ENCODE measurements at places on chromosomes 1 and 21.

DNA sequence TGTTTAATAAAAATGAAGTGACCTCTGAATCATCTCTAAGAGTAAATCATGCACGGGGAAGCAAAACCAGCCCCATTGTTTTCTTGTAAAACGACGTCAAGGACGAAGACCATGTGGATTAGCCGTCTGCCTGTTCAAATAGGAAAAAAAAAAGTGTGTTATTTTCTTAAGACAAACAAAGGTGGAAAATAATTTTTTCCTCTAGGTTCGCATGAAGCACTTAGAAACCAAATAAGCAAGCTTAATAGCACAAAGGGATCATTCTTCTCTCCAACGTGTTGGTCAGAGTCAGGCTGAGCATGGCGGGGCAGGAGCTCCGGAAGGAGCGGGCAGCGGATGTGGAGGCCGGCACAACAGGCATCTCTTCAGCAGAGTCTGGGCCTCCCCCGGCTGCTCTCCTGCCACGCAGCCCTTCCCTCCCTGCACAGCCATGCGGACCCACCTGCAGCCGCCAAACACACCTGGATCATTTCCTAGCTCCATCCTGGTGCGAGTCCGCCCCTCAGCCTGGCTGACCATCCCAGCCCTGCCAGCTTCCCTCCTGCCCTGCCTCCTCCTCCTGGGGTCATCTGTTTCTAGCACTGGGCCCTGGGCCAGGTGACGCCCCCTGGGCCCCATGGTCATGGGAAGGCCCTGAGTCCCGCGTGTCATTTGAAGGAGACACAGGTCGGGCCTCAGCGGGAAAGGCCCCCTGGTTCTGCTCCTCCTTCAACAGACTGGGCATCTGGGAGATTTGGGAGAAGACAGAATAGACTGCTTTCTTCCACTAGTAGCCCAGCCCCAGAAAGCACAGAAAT is 40.2 kb downstream of the MX1 start:
- DNase-seq = no peak

DNA sequence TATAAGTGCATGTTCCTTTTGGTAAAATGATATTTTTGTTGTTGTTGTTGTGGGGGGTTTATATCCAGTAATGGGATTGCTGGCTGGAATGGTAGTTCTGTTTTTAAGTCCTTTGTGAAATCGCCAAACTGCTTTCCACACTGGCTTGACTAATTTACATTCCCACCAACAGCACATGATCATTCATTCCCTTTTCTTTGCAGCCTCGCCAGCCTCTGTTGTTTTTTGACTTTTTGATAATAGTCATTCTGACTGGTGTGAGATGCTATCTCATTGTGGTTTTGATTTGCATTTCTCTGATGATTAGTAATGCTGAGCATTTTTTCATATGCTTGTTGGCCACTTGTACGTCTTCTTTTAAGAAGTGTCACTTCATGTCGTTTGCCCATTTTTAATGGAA is 188.5 kb upstream of the CHRM3 start:
- no peak for DNase-seq

DNA sequence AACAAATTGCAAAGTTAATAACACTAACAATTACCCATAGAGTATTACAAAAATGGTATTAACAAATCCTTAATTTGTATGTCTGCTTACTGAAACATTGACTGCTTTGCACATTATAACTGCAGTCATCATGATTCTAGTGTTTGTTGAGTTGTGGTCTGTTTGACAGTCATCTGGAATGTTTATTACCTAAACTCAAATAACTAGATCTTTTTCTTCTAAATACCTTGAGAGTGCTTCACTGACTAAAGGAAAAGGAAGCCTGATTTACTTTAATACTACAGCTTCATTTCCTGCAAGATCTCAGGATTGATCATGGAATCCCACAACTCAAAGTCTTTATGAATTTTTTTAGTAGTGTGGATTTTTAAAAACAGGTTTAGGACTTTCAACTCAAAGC is 70.0 kb downstream of the HMCN1 start:
- DNase-seq = no peak

DNA sequence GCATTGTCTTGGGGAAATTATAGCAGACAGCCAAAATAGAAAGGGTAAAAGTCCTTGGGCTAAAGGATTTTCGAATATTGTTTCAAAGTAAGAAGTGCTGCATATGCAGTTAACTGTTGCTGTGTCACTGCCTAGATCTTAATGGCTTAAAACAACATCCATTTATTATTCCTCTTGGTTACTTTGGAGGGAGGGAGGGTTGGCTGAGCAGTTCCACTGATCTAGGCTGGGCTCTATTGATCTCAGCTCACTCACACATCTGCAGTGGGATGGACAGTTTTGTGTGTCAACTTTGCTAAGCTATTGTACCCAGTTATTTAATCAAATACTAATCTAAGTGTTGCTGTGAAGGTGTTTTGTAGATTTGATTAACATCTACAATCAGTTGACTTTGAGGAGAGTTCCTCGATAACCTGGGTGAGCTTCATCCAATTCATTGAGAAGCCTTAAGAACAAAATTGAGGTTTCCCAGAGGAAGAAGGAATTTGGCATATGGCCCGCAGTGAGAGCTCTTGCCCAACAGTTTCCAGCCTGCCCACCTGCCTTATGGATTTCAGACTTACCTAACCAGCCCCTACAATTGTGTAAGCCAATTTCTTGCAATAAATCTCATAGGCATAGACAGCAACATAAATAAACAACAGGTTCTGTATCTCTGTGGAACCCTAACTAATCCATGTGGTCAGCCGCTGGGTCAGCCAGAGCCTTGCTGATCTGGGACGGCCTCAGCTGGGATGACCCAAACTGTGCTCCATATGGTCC is 187.3 kb downstream of the AK5 start:
- DNase-seq = no peak

- DNase-seq = peak; percentile 29
Measured at GRCh38 chr1:2801535-2802291, at the start of gene TTC34. TTC34 (minus strand) TSS chr1:2801693; CDS start chr1:2800827, 866 bp downstream.

DNA sequence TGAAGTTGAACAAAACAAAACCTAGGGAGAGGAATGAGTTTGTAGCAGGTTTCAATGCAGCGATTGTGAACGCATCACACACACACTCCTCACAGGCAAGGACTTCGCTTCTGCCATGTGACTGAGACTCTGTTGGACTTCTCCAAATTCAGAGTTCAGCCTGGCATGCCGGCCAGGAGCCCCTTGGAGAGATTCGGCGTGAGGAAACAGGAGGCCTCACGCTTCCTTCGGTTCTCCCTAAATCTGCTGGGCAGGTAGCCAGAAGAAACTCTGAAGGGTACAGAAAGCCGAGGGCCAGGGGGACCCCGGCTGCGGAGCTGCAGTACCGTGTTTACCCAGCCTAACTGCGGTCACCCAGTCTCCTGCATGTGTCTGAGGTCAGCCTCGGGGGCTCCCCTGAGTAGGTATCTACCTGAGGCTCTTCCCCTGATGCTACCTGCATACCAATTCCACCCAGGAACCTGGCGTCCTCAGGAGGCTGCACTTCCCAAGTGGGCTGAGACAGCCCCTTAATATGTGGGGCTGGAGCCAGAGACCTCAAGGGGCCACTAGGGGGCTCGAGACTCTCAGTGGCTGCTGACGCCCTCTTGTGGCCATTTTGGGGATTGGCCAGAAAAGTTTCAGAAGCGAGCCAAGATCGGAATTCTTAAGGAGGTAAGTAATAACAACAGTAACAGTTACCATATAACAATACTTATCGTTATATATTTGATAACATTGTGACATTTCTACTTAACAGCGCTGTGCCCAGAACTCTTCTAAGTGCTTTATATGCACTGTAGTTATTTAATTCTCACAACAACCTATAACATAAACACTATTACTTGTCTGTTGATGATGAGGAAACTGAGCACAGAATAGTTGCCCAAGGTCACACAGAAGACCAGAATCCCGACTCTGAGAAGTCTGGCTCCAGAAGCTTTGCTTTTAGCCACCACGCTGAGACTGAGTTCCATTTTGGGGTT is 2.7 kb upstream of the ANXA9 start:
- DNase-seq = peak; percentile 94

GRCh38 chr1:243343970-243344937 is 88.4 kb downstream of the SDCCAG8 start:
- peak; percentile 64 for DNase-seq

DNA sequence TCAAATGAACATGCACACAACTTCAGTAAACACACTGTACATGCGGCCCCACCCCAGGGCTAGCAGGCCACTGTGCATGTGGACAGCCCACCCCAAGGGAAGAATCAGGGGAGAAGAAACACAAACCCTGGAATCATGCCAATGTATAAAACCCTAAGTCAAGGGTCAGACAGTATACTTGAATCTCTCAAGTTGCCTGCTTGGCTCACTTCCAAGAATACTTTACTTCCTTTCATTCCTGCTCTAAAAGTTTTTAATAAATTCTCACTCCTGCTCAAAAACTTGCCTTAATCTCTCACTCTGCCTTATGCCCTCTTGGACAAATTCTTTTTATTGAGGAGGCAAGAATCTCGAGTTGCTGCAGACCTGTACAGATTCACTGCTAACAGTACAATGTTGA is 231.2 kb upstream of the CACYBP start:
- DNase-seq = no peak

DNA sequence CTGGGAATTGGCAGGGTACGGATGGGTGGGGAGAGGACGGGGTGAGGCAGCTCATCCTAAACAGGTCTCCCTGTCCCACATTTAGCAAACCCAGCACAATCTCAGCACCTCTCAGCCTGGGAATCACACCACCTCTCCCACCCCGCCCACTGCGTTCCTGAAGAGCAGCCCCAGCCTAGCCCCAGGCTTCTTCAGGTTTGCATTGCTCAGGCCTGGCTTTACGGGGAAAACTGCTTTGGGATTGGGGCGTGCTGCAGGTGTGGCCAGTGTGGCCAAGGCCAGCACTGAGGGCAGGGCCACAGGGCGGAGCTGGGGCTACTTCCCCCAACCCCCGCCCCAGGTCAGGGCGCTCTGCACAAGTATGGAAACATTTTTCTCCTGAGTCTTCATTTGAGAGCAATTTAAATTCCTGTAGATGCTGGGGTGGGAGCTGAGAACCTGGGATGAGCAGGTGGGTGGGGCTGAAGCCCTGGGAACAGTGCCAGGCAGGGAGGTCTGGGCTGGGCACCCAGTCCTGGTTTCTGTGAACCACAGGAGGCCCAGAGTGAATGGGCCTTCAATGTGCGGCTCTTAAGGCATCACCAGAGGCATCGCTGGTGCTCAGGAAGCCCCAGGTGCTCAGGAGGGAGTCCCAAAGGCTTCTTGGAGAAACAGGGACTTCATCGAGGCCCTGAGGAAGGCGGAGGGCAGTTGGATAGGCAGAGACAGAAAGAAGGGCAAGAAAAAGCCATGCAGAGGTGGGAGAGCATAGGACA is 24.1 kb downstream of the TNNT2 start:
- DNase-seq = no peak

- no peak for DNase-seq
Measured at GRCh38 chr1:37410815-37411214, 63.6 kb upstream of the ZC3H12A start.

- DNase-seq = no peak
Measured at GRCh38 chr1:56578963-56579875, at the start of gene PLPP3. PLPP3 (minus strand) TSS chr1:56579563; CDS start chr1:56579016, 547 bp downstream.

GRCh38 chr1:112674986-112675727 is 698 bp downstream of the MOV10 start:
- DNase-seq = peak; percentile 21

DNA sequence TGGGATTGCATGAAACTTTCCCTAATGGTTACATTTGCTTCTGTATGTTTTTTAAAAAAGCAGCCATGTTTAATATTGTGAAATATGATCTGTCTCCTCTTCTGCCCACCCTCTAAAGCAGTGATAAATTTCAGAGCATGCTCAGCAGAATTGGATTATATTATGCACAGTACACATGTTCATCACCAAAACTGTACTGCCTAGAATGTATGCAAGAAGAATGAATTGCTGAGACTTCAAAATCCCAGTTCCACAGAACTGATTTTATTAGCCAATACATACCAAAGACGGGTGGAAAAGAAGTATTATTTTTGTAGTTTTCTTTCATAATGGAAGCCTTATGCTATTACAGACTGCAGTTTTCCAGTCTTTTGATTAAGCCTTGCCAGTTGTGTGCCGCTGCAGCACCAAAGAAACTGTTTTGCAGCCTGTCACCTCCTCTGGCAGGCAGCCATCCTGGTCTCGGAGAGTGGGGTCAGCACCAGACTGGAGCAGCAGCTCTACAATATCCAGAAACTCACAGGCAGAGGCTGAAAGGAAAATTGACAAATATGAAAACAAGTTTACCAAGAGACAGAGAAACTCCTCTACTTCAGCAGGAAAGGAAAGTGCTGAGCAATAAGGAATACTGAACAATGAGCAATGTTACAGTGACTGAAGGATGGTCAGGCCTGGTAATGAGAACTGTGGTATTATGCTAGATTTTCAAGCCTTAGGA is 58.1 kb downstream of the LHX4 start:
- DNase-seq = no peak

GRCh38 chr1:109891930-109892329 is 18.7 kb upstream of the CSF1 start:
- no peak for DNase-seq

- DNase-seq = no peak
Measured at GRCh38 chr1:63746129-63746864, 27.5 kb upstream of the ROR1 start.

GRCh38 chr1:91075233-91076135 is 53.6 kb upstream of the ZNF644 start:
- no peak for DNase-seq

- peak; percentile 59 for DNase-seq
Measured at GRCh38 chr1:30929135-30929889, 20.8 kb upstream of the SDC3 start.

GRCh38 chr1:22677931-22678896 is 25.2 kb downstream of the C1QB start:
- DNase-seq = no peak

DNA sequence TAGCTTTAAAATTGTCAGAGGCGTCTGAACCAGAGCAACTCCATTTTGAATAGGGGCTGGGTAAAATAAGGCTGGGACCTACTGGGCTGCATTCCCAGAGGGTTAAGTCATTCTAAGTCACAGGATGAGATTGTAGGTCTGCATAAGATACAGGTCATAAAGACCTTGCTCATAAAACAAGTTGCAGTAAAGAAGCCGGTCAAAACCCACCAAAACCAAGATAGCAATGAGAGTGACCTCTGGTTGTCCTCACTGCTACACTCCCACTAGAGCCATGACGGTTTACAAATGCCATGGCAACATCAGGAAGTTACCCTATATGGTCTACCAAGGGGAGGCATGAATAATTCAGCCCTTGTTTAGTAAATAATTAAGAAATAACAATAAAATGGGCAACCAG is 143.6 kb downstream of the GABPA start:
- DNase-seq = no peak

DNA sequence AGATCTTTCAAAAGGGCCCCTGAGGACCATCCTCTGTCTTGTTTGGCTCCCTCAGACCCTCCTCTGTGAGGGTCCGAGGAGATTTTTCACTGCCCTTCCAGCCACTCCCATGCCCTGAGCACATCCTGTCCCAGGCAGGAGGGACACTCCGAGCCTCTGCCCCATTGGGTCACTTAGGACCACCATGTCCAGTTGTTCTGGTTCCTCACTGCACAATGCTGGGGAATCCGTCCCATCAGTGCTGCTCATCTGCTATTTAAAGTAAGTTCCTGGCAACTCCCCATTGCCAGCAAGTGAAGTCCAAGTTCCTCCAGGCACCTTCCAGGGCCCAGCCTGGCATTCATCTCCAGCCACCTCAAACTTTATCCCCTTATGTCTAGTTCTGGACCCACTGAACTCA is 117.5 kb upstream of the GRIK3 start:
- DNase-seq = no peak

- no peak for DNase-seq
Measured at GRCh38 chr1:211287218-211287617, 28.1 kb downstream of the RCOR3 start.

GRCh38 chr21:38511662-38512243 is 13.5 kb upstream of the ERG start:
- DNase-seq = no peak

GRCh38 chr21:44881198-44881872 is 7.8 kb upstream of the PTTG1IP start:
- peak; percentile 13 for DNase-seq

GRCh38 chr1:149936170-149936991 is at the start of gene MTMR11:
MTMR11 (minus strand) TSS chr1:149936879; CDS start chr1:149936647, 232 bp downstream.
- no peak for DNase-seq

Data from CD4-positive, alpha-beta T cell treated with Interleukin-2 at 100 ng/mL for 4 hours (primary cell).